ENCODE measurements at places on chromosomes 12 and 14.

DNA sequence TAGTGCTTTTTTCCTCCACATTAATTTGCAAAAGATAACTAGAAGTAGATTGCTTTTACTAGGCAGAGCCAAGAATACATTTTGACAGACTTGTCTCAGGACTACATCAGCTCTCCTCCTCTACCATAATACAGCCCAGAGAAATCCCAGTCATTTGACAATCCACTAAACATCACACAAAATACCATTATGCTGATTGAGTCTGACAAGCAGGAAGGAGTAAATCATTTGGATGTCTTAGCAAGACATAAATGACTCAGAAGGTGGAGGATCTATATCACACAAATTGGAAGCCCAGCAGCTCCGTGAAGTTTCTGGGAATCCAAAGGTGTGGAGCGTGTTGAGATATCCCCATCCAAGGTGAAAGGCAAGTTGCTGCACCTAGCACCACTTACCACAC lies 75.4 kb upstream of the FKBP4 start:
- no peak for DNase-seq

DNA sequence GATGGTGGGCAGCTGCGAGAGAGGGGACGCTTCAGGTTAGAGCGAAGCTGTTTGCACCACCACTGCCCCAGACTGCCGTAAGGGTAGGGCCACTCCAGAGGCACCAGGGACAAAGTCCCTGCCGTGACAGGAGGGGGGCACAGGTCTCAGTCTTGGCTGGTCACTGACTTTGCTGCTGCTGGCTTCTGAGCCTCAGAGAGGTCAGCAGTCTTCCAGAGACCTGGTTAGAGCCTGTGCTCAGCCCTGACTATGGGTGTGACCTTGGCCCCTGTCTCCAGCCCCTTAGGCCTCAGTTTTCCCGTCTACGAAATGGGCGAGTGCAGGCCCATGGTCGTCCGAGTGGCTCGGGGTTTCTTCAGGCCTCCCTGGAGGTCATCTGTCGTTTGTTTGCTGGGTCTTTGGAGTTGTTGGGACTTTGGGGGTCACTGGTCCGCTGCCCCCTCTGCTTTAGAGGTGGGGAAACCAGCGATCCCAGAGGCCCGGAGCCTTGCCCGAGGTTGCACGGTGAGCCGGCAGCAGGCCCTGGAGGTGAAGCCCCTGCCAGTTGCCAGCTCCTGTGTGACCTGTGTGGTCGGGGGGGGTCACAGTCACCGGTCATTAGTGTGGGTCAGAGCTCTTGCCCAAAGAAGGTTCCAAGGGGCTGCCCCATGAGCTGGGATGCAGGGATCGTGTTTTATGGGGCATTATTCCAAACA lies 15.3 kb downstream of the MEG3 start:
- no peak for DNase-seq

- no peak for DNase-seq
These were observed 399.4 kb downstream of the TMEM121 start for GRCh38 chr14:105925615-105926372.

DNA sequence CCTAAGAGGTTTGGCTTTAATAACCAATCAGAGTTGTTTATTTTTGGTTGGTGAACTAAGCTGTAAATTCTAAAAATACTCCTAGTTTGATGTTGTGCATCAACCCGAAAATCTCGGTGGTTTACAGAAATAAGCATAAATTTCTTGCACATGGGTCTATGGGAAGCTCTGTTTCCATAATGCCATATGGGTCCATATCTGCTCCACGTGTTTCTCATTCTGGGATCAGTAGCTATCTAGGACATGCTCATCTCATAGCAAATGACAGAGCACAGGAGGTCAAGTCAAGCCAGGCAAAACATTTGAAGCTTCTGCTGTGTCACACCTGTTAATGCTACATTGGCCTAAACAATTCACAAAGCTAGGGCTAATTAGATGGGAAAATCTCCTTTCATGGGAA lies 23.1 kb downstream of the NUP37 start:
- no peak for DNase-seq

Data from IMR-90 (cell line).